Muscle of back (tissue), 13 donors: ENCODE measurements at places on chromosomes 7 and 10.

- no peak for DNase-seq
Measured at GRCh38 chr10:67521546-67521945, 174.4 kb downstream of the CTNNA3 start.

DNA sequence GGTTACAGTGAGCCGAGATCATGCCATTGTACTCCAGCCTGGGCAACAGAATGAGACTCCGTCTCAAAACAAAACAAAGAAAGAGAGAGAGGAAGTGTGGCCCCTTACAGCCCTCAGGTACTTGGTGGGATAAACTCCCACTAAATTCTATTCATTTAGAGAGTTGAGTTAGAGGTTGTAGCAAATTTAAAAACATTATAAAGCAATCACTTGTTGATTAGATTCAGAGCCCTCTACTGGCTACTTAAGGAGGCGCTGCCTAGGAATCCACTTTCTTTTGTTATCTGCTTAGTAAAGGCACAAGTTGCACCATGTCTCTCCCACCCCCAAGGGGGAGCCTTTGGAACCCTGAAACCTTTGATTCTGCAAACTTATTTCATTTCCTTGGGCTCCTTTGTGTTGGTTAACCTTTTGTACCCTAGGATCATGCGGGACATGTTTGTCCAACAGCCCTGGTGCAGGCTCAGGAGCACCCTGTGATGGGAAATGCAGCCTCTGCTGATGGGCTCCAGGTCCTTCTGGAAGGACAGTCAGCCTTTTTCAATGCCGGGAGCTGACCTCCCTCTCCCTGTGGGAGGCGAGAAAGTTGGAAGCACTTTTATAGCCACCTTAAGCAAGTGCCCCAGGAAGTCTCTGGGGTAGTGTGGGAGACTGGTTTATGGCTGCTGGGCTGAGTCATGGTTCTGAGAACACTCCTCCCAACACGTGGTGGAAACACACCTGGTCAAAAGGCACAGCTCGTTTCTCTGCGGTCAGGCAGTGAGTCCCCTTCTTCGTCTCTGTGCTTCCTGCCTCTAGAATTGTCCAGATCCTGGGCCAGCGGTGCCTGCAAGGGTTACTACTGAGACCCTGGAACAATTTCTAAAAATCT is 2.3 kb downstream of the HKDC1 start:
- DNase-seq = peak; percentile 16

DNA sequence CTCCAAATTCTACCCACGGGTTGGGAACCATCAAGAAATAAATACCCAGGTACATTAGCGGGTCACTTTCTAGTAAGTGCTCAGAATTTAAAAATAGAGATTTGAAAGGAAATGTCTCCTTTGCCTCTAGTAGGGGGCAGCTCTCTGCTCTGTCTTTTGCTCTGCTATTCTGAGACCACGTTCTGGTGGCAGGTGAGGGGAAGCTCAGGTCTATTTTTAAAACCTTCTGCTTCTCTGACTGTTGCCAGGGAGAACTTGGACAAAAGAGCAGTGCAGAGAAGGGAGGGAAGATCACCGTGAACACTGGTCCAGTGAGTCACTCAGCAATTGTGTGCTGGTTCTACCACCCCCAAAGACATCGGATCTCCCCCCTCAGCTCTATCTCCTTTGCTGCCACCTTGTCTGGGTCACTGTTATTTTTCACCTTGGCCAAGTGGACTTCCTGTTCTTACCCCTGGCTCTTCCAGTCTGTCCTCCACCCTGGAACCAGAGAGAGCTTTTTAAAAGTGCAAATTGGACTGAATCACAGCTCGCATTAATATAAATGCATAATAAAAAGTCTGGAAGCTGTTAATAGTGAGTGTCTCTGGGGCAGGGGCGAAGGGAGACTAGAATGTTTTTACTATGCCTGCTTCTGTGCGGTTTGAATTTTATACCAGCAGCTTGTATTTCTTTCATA is 72.4 kb upstream of the LOXL4 start:
- DNase-seq = no peak

DNA sequence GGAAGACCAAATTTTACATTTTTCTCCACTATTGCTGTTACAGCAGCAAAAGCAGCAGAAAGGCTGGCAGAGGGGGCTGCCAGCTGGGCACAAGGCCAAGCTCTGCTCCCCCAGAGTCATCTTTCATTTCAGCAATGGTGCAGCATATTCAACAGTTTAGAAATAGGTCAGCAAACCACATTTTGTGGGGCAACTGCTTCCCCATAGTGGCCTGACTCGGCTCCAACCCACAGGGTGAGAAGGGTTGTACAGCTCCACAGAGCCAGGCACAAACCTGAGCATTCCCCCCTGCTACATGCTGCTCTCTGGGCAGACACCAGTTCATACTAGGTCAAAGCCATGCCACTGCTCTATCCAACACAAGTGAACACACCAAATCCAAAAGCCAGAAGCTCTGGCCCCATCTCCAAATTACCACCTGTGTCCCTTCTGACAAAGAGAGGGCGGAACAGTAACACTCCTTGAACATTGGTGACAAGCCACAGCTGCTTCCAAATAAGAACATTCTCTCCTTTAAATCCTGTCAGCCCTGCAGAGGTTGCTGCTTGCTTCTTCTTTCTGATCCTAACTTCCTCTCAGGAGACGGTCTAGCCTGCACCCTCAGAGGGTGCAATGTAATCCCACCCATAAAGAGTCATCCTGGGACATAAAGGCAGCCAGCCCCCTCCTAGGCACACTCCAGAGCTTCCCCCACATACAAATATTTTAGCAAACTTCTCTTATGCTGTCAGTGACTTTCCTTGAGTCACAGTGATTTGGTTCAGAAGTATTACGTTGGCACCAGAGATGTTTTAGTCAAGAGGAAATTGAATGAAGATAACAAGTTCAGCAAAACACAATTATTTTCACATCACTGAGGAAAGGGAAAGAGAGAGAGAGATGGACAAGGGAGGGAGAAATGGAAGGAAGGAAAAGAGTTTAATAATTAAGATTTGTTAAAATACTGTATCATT is 39.0 kb upstream of the SLIT1 start:
- DNase-seq = no peak

GRCh38 chr7:20749906-20750305 is 36.8 kb downstream of the SP8 start:
- no peak for DNase-seq

- no peak for DNase-seq
Measured at GRCh38 chr7:131525820-131526219, 30.6 kb downstream of the PODXL start.

GRCh38 chr10:78424723-78425122 is 391.1 kb downstream of the RPS24 start:
- no peak for DNase-seq

DNA sequence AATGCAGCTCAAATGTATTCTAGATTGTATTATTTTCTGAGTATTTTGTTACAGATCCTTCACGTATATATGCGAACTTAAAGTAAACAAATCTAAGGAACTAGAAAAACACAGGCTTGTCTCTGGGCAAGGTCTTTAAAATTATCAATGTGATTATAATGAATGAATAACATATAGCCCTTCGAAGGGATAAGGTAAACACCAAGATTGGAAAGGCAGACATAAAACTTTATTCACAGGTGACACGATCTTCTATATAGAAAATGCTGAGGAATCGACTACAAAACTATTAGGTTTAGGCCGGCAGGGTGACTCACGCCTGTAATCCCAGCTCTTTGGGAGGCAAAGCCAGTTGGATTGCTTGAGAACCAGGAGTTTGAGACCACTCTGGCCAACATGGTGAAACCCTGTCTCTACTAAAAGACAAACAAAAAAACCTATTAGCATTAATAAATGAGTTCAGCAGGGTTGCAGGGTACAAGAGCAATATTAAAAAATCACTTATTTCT is 80.4 kb downstream of the CNNM2 start:
- no peak for DNase-seq

GRCh38 chr10:52780391-52781155 is 8.0 kb upstream of the MBL2 start:
- no peak for DNase-seq

DNA sequence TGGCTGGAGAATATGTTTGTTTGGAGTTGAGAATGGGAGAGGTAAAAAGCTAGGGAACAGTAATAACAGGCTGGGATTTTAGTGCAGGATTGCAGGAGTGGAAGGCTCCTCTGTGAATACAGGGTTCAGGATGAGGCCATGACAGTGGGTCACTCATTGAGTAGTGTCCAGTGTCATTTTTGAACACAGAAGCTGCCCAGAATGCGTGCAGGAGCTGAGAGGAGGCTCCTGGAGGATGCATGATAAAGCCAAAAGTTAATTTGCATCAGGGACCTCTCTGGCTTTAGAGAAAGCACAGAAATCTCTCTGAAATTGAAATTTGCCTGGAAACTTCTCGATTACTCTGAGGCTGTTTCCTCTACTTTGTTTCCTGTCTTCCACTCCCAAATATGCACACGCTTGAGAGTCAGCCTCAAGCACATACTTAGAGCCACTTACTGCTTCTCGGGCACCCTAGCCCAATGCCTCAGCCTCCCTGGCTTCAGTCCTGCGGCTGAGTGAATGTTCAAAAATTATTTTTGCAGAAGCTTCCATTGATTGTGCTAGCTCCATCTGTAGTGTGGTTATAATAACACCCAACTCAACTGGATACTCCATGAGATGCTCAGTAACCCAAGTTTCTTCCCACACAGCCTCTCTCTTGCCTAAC is 1.8 kb upstream of the GALNT17 start:
- no peak for DNase-seq

DNA sequence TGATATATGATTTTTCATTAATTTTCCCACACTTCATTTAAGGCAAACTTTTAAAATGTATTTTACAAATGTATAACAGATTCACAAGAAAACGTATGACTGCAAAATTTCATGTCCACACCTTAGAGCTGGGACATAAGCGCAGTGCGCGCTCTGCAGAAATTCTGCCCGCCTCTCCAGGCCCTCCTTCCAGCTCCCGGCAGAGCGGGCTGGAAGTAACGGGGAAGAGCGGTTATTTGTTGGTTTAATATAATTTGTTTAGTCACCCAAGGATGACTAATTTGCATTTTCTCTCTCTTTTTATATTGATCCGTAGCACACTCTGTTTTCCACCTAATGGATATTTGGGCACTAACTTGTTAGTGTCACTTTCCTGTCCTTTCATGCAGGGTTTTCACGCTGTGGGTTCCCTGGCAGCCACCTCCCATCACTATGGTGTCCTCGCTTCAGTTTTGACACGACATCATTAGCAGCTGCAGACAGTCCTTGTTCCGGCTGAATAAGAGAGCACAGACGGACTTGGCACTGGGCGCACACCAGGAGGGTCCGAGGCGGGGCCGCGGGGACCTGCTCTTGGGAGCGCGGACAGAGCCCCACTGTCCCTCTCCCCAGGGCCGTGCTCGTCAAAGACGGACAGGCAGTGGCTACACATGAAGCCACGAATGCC is 129.2 kb upstream of the SEC61G start:
- DNase-seq = peak; percentile 25

DNA sequence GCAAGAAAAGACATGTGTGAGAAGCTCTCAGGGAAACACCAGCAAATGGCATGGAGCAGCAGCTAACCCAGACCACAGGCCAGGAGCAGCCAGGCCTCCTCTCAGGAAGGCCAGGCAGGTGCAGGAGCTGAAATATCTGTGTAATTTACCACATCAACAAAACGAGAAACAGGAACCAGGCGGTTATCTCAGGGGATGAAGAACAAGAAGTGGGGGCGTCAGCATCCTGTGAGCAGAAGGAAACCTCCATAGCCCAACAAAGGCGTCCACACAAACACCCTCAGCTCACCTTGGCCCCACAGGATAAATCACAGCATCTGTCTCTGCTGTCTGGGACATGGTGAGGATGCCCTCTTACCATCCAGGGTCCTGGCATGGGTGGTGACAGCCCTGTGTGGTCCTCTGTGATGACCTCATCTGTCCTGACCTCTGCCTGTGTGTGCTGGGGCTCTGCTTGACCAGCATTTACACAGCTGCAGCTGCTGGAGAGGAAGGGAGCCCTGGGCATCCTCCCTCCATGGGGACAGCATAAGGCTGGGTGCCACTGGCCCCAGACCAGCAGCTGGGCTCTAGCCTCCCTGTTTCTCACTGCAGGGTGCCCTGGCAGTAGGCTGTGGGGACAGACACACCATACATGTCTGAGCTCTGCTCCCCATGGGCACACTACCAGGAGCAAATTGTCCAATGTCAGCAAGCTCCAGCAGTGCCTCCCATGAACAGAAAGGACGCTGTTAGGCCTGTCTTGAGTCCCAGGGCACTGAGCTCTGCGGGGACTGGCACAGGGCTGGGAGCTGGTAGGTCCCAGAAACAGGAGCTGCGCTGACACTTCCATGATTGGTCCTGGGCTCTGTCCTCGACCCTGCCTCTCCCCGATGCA is 34.6 kb downstream of the ANXA8 start:
- no peak for DNase-seq

DNA sequence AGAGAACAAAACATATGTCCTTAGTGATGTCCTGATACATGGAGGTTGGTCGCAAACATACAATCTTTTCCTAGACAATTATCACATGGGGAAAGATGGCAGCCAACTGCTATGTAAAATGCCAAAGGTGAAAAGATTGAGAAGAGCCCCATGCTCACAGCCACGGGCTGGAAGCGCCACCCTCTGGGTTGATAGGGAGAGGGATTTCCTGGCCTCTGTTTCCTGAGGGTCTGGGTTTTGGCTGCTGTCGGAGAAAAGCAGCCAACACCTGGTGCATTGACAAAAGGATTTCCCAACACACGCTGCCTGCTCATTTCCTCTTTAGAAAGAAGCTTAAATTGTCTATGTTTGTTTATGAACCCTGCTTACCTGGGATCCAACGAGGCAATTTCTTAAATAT is 43.8 kb downstream of the ITIH5 start:
- DNase-seq = peak; percentile 55

GRCh38 chr7:116100626-116101025 is 70.1 kb upstream of the TFEC start:
- no peak for DNase-seq
